ENCODE measurements at places on chromosomes 12 and 14.
A peak's percentile ranks its signal among the peaks of the same experiment; 100 is the strongest.

- DNase-seq, result no peak
Measured at GRCh38 chr14:94011795-94012194, 14.3 kb upstream of the OTUB2 start.

DNA sequence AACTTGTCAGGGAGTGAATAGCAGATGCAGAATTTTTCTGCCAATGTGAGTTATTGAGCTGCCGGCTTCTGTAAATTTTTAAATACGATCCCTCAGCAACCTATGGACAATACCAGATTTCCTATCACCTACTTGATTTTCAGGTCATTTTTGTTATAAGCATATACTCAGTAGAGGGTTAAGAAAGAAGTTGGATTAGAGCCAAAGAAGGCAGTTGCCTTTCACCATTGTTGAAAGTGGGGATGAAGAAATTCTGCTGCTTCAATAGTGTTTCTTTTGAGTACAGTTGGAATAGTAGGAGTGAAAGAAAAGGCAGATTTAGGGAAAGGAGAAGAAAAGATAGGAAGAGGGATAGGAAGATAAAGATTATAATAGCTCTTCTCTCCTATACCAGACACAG, 197.1 kb downstream of the ATP23 start:
- no peak for DNase-seq

GRCh38 chr12:53352331-53353256, 16.4 kb upstream of the SP7 start:
- peak; percentile 88 for DNase-seq

- DNase-seq, result no peak
Measured at GRCh38 chr14:34684578-34684977, 29.8 kb downstream of the CFL2 start.

GRCh38 chr14:35213143-35213788, 78.9 kb upstream of the PSMA6 start:
- no peak for DNase-seq

GRCh38 chr14:104081261-104081835, 4.2 kb upstream of the ASPG start:
- DNase-seq, result no peak

GRCh38 chr14:96792003-96792402, 5.2 kb upstream of the VRK1 start:
- DNase-seq, result no peak

DNA sequence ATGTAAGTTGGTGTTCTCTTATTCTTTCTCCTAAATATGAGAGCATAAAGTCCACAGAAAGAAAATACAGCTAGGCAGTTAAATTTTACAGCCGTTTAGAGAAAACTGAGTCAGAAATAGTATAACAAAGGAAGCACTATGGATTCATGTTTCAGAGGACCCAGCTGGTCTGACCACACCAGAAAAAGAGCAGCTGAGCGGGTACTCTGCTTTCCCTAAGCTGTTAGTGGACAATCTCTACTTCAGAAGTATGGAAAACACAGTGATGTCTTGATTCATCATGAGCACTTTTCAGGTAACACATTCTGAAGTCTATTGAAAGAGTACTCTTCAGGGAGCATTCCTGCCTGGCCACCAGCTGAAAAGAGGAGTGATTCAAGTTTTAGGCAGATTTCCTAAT, 12.4 kb downstream of the PPM1H start:
- no peak for DNase-seq

DNA sequence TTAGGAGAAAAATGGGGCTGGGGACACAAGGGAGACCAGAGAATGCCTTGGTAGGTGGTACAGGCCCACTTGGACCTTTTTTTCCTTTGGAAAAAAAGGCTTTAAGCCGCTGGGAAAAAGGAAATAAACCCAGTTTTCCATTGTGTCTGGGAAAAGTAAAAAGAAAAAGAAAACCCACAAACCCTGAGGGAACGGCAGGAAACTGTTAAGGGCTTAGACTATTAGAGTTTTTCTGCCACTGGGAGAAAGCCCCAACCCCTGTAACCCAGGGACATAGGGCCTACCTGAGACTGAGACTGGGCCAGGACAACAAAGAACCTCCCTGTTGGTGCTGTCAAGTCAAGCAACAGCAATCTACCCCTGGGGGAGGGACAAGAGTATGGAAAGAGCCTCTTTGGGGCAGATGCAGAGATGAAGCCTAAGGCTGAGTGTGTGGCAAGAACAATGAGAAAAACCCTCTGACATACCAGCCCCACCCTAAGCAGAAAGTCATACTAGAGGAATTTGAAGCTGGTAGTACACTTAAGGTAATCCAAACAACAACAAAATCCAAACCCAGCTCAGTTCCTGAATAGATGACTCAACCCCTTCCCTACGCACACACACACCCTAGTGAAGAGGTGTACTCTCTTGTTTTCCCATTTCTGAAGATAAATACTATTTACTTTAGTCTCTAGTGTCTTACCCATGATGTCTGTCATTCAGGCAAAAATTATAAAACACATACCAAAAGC, 22.8 kb downstream of the ATF1 start:
- no peak for DNase-seq

- no peak for DNase-seq
Measured at GRCh38 chr14:76718306-76719040, 42.8 kb upstream of the VASH1 start.

DNA sequence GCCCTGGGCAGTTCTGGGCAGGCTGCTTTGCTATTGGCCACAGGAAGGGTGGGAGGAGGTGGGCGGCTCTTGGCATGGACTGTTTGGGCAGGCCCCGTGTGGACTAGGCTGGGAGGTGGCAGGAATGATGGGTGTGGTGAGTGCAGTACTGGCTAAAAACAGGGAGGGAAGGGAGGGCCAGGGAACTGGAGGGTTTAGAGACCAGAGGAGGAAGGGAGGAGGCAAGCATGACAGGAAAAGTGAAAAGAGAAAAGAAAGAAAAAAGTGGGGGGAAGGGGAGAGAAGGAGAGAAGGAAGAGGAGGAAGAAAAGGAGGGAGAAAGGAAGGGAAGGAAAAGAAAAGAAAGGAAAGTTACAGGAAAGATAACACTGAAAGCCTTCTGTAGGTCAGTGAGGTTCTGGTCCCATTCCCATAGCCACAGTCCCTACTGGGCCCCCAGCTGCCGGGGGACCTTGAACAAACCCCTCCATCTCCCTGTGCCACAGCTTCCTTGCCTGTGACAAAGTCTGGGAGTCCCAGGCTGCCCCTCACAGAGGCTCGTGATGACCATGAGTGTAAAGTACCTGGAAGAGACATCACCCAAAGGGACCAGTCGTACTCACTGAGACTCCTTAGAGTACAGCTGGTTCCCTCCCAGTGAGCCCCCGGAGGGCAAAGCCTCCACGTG, 1.1 kb upstream of the C14orf132 start:
- DNase-seq, result no peak

DNA sequence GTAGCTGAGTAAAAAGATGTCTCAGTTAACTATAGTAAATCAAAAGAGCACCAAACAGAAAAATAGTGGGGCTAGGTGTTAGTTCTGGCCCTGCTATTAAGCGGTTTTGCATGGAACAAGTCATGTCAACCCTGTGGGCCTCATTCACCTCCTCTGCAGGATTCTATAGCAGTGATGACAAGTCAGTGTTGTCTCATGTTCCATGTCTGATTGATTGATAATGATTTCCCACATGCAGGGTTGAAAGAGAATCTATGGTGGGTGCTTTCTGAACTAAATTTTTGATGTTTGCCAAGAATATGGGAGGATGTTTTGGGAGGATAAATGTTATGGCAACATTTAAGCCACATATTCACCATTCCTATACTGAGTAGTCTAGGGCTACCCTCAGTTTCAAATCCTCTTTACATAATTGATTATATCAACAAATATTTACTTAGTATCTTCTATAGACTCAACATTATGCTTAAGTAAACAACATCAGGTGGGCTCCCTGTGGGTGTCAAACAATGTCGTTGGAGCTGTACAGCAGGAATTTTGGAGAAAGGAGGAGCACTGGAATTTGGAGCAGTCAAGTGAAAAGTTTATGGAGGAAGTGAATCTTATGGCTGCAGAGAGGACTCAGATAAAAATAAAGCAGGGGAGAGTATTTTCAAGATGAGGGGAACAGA, 48.6 kb downstream of the IRAK3 start:
- DNase-seq, result no peak

DNA sequence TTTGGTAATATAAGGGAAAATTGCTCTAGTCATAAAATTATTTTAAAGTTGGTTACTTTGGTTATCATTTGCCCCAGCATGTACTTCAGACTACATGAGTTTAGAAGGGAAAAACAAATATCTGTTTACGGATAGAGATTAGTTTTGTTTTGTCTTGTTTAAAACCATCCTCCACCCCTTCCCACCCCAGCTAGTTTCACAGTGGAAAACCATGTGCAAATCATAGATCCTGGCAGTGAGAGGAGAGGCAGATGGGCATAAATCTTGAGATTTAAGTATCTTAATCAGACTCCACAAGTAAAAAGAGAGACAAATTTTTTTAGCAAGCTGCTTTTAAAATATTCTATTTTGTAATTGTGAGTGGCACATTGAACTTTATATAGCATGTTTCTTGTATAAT, 424.7 kb downstream of the TMEM117 start:
- DNase-seq, result no peak

GRCh38 chr14:74018174-74018585, 908 bp downstream of the ENTPD5 start:
- no peak for DNase-seq

- DNase-seq, result no peak
Measured at GRCh38 chr12:124519746-124520145, 47.7 kb downstream of the NCOR2 start.

DNA sequence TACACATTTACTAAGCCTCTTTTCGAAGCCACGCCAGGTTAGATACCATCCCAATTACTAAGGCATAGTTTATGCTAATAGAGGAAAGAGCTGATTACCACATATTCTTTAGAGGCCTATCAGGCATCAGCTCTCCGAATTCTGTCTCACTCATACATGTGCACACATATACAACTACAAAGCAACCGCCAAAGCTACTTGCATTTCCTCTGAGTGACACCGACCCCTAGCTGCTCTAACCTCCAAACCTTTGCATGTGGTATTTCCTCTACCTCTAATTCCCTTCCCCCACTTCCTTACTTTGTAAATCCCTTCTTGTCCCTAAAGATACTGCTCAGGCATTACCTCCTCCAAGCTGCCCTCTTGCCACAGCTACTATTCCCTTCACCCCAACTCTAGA, 107.2 kb downstream of the DUSP6 start:
- DNase-seq, result no peak

GRCh38 chr14:28373721-28374120, 392.9 kb upstream of the FOXG1 start:
- DNase-seq, result no peak

DNA sequence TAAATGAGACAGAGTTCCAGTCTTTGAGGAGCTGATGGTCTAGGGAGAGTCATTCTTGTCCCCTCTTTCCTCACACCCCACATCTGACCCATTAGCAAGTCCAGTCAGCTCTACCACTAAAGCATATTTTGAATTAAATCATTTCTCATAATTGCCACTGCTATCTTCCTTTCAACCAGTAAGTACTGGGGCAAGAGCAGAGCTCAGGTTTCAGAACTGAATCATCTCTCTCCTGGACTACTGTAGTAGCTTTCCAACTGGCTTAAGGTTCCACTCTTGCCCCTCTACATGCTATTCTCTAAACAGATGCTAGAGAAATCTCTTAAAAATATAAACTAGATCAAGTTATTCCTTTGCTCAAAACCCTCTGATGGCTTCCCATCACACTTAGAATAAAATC, 218.3 kb downstream of the TTC6 start:
- no peak for DNase-seq

- no peak for DNase-seq
Measured at GRCh38 chr14:101823511-101824120, 62.1 kb downstream of the PPP2R5C start.

DNA sequence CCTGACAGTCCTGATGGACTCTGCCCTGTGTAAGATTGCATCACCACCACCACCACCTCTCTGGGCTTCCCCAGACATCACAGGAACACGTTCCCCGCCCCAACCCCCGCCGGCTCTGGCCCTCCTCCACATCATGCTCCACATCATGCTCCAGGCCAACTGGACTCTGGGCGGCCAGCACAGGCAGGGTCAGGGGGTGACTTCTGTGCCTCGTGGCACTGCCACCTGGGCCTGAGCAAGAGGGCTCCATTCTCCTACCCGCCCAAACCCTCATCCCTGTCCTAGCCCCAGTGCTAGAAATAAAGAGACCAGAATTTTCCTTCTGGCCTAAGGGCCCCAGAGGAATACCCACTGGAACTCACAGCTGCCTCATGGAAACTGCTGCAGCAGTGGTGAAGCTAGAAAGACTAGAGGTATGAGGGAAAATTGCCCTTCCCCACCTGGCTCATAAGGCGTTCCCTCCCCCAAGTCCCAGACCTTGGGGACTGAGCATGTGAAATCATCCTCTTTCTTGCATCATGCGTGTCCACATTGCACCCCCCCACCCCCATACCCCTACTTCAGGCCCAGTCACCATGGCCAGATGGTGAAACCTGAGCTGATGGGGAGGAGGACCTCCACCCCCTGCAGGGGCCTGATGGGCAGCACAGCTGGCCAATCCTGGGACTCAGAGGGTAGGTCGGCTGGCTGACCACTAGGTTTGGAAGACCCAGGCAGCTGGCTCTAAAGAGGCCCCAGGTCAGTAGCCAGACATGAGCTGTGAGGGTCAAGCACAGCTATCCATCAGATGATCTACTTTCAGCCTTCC, at the start of gene INHBE:
INHBE (plus strand) TSS at position 742 of the 808 bp plus-strand sequence. CDS start 230 bp downstream, outside the sequence.
- no peak for DNase-seq

GRCh38 chr12:42129595-42130204, 15.0 kb downstream of the GXYLT1 start:
- DNase-seq, result peak; percentile 29

DNA sequence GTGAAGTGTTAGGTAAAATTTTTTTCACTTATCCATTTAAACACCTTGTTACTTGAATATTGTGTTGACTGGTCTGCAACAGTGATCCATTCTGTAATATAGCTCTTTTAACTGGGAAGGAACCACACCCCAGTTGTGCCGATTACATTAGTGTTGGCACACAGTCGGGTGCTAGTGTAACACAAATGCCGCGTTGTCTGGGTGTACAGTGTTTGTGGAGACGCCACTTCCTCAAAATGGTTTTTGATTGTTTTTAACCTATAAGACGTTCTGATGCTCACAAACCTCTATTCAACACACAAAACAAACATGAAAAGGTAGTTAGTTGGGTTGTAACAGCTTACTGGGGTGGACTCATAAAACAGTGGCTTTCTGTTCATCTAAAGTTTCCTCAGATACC, 48.0 kb upstream of the TRAF3 start:
- no peak for DNase-seq

DNA sequence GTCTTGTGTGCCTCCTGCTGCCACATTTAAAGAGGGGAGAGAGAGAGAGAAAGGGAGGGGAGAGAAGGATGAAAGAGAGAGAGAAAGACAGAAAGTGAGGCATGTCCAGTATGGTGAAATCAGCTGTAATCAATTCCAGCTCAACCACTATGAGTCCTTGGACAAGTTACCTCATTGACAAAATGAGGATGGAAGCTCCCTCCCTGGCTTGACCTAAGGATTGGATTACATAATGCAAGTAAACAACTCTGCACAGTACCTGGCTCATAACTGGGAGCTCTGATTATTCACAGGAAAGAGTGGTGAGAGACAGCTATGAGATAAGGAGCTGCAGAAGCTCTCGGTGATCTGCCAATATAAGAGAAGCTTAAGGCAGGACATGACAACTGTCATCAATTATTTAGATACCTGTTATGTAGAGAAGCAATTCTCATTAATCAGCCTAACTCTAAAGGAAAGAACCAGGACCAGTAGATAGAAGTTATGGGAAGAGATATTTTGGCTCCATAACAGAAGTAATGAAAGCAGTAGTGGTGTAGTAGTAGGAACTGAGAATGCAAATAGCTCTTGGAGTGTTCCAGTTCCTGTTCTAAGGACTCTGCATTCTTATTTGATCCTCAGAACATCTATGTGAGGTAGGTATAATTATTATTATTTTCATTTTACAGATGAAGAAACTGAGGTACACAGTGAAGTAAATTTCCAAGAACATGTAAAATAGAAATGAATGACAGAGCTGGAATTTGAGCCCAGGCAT, 791.6 kb downstream of the DIO2 start:
- DNase-seq, result no peak

Measured in head of caudate nucleus (tissue), 42 donors.